Chondrocyte (in vitro differentiated cells): ENCODE measurements at places on chromosomes 6 and 20. TPM values are rescaled to one million over a fixed set of nuclear protein-coding genes. Genes with fewer than 3 reads are reported as not detected.

Gene VSTM2L
- total RNA-seq = 6.8 to 24.5 TPM (median 7.3 TPM) in 3 replicates

Gene HLA-DPA1
- total RNA-seq = 0.65 to 1.3 TPM (median 1.2 TPM) in 3 replicates

Gene TRIM15
- total RNA-seq = not detected in 3 replicates

Gene CALHM4
- not detected in 3 replicates for total RNA-seq

DNA sequence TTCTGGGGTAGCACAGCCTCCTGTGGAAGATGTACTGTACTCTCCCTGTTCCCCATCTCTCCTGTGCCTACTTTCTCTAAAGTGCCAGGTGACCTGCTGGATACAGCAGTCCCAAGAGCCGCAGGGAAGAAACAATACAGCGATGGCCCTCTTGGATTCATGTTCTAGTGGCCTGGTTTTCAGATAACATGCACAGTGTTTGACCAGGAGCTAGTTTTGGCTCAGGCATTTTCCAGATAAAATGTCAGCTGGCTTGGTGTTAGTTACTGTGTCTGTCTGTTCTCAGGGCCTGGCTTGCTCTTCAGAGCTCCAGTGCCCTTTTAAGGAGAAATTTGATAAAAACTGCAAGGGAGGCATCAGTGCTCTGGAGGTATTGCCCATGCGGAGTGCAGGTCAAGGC is 41.3 kb downstream of the GABRR2 start:
- H3K27me3 ChIP-seq = peaks cover 6% of the 10 kb centered on the region
- DNase-seq = no peak
- H3K4me3 ChIP-seq = no peak overlapping the region
- H3K36me3 ChIP-seq = no peaks in the 10 kb centered on the region

DNA sequence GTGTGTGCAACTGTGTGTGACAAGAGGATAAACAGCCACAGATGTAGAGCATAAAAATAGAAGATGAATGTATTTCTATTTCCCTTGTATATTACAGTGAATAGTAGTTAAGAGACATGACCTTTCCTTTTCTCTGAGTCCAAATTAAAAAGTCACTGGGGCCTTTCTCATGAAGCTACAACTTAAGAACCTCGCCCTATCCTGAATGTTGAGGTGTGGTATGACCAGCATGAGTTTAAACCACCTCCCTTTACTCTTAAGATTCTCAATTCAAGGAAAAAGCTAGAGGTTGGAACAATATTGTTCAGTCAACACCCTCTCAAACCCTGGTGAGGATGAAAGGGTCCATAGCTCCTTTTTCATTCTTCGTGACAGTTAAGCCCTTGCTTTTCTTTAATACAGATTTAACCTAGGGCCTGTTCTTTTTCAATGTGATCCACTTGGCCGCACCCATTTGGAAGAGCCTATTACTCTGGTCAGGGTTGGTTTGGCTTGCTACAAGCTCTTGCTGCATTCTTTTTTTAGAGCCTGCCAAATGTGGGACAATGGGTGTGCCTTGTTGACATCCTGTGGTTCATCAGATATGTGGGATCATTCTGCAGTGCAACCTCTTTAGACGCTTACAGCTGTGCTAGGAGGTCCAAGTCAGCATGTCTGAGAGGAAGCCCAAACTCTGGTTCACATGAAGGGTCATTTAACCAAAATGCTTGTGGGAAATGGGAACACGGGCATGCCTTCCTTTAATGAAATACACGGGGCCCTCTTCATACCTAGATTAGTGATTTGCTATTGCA is 290.0 kb downstream of the HAO1 start:
- H3K36me3 ChIP-seq = no peaks in the 10 kb centered on the region
- no peak overlapping the region for H3K4me3 ChIP-seq
- no peak overlapping the region for H3K27ac ChIP-seq
- DNase-seq = no peak
- peaks cover 4% of the 10 kb centered on the region for H3K27me3 ChIP-seq
- H3K4me1 ChIP-seq = no peaks in the 10 kb centered on the region

GRCh38 chr6:1617466-1618310 is 8.0 kb downstream of the FOXC1 start:
- peak overlapping the region; percentile 75 for H3K4me3 ChIP-seq
- H3K4me1 ChIP-seq = peaks cover 53% of the 10 kb centered on the region
- peak overlapping the region; percentile 83 for H3K27ac ChIP-seq
- no peaks in the 10 kb centered on the region for H3K27me3 ChIP-seq

DNA sequence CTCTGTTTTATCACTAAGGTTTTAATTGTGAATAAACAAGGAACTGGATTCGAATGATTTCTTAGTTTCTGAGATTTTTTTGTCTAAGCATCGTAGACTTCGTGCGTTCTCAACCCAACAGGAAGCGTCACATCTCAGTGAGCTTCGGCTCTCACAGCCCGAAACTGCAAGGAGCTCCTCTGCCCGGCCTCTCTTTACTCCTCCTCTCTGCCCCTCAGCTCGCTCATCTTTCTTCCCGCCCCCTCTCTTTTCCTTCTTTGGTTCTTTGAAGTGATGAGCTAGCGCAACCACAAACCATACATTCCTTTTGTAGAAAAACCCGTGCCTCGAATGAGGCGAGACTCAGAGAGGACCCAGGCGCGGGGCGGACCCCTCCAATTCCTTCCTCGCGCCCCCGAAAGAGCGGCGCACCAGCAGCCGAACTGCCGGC is 480 bp upstream of the NT5E start:
- no peak for DNase-seq
- H3K27ac ChIP-seq = peak overlapping the region; percentile 91
- peaks cover 1% of the 10 kb centered on the region for H3K36me3 ChIP-seq
- H3K4me1 ChIP-seq = peaks cover 55% of the 10 kb centered on the region
- no peaks in the 10 kb centered on the region for H3K27me3 ChIP-seq

GRCh38 chr6:95866732-95867131 is 149.0 kb upstream of the FUT9 start:
- H3K27ac ChIP-seq = no peak overlapping the region
- DNase-seq = no peak
- no peaks in the 10 kb centered on the region for H3K4me1 ChIP-seq

GRCh38 chr6:56692523-56693245 is 50.0 kb upstream of the DST start:
- peaks cover 11% of the 10 kb centered on the region for H3K36me3 ChIP-seq
- H3K4me3 ChIP-seq = peak overlapping the region; percentile 56
- H3K4me1 ChIP-seq = peaks cover 61% of the 10 kb centered on the region

- peaks cover 13% of the 10 kb centered on the region for H3K4me1 ChIP-seq
- no peak overlapping the region for H3K27ac ChIP-seq
- no peaks in the 10 kb centered on the region for H3K36me3 ChIP-seq
These were observed 104.6 kb upstream of the PLEKHG1 start for GRCh38 chr6:150495126-150495525.

GRCh38 chr6:12748411-12748810 is 31.8 kb downstream of the PHACTR1 start:
- H3K27ac ChIP-seq = no peak overlapping the region
- DNase-seq = no peak
- H3K4me3 ChIP-seq = no peak overlapping the region
- peaks cover 8% of the 10 kb centered on the region for H3K4me1 ChIP-seq
- H3K27me3 ChIP-seq = peaks cover 52% of the 10 kb centered on the region

DNA sequence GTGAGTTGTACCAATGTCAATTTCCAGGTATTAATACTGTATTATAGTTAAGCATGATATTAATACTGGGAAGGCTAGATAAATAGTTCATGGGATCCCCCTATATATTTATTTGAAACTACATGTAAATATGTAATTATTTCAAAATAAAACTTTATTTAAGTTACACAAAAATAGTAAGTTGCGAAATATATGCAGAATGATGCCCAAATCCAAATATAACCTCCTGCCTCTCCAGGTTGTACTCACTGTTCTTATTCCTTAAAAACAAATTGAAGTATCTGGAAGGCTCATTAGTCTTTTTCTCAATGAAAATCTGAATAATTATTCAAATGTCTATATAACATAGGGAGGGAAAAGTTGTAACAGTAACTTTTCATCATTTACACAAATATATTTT is 161.9 kb upstream of the DEFB112 start:
- H3K27me3 ChIP-seq = peaks cover 11% of the 10 kb centered on the region
- no peaks in the 10 kb centered on the region for H3K4me1 ChIP-seq
- H3K4me3 ChIP-seq = no peak overlapping the region
- H3K27ac ChIP-seq = no peak overlapping the region

DNA sequence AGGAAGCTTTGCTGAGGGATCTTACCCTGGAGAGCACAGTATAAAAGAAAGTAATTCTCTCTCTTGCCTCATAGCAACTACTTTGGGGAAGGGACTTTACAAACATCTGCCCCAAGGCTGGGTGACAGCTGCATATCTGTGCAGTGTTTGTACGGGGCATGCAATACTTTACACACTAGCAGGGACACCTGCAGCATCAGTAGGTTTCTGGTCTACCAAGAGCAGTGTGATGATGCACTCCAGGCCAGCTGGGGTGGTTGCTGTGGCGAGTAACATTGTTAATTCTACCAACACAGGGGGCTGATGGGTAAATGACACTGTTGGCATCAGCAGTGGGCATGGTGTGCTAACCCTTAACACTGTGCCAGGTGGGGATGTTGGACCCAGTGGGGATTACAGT is 48.0 kb downstream of the ADTRP start:
- no peak overlapping the region for H3K27ac ChIP-seq
- no peak for DNase-seq
- H3K4me1 ChIP-seq = peaks cover 31% of the 10 kb centered on the region
- no peaks in the 10 kb centered on the region for H3K36me3 ChIP-seq
- H3K27me3 ChIP-seq = no peaks in the 10 kb centered on the region
